ENCODE measurements at places on chromosomes 6 and 20.

- peak; percentile 92 for DNase-seq
Measured at GRCh38 chr6:56542364-56543331, 100.0 kb downstream of the DST start.

DNA sequence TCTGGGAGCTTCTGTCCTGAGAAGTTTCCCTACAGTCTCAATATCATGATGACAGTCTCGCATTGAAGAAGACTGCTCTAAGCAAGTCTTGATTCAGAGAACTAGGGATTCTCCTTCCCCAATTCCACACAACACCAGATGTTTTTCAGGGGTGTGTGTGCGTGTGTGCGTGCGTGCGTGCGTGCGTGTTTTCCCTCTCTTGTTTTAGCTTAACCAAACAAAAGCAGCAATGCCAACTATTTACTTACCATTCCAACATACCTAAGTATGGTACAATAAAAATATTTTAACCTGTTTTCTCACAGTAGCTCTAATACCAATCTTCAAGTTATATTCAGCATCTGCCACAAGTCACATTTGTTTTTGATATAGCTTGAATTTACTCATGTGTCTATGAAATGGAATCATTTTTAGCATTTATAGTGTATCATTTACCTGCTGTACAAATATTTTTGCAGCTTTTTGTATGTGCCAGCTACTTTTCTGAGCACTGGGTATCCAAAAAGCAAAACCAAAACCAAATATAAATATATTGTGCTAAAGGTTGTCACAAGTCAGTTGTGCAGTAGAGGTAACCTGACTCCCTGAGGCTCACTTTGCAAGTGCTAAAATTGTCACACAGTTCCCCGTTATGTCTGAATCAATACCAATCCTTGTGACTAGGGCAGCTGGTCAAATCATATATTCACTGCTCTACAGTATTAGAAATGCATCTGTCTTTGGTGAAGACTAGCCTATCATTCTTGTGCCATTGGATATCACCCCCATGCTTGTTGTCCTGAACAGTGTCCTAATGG, 21.7 kb upstream of the MYLIP start:
- no peak for DNase-seq

DNA sequence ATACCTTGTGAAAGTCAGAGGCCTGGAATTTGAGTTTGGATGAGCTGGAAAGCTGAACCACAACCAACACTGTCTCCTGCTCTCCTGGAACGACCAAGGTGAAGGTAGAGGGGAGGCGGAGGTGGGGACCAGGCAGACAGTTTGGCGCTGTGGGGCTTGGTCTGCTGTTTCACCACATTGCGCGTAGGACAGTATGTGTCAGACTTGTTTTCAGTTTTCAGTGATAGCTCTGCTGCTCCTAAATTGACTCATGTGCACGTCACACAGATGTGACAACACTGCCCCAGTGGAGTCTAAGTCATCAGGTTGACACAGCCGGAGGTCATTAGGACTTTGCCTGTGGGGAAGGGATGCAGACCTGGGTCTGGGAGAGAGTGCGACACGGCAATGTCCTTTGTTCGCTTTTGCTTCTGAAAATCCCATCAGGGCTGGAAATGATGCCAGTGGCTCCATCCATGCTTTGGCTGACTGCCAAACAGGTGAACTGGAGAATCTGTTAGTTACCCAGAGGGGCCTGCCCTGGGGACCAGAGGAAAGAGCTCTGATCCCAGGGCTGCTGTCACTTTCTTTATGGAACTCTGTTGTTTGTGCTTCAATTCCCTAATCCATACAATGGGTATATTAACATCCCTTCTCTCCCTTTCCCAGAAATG, 255.5 kb downstream of the CDC5L start:
- no peak for DNase-seq

DNA sequence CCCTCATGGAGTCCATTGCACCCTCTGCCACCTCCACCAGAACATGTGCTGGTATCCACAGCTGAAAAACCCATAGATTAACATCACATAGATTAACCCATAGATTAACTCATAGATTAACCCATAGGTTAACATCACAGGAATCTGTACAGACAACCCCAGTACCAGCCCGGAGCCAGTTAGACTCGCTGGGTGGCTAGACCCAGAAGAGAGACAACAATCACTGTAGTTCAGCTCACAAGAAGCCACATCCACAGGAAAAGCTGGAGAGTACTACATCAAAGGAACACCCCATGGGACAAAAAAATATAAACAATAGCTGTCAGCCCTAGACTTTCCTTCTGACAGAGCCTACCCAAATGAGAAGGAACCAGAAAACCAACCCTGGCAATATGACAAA, 25.1 kb downstream of the SERPINB9 start:
- DNase-seq: no peak

DNA sequence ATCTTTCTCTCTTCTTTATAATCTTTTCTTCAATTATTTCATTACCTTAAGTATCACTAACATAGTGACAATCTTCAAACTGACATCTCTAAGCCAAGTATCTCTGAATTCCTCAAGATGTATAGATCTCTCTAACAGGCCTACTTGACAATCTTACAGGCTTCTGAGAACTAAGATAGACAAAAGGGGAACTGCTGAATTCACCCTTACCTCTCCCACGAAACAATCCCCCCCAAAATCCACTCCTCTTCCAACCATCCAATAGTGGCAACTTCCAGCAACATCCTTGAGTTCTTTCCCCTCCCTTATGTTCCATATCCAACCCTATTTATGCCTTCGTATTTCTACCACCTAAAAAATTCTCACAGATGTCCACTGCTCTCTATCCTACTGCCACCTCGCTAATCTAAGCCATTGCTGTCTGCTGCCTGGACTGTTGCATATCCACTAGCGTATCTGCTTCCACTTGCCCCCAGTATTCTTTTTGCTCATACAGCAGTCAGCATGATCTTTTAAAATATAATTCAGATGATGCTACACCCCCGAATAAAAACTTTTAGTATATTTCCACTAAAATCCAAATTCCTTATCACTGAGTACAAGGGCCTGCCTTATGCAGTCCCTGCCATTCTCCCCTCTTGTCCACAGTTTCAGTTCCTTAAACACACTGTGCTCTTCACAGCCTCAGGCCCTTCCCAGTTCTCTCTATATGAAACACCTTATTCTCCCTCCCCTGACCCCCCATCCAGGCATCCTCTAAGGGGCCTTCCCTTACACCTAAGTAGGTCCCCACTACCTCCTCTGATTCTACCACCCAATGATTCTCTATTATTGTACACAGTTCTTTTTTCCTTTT, 8.0 kb downstream of the REPS1 start:
- no peak for DNase-seq

- DNase-seq: no peak
Measured at GRCh38 chr6:140178520-140178919, 804.1 kb upstream of the CITED2 start.

DNA sequence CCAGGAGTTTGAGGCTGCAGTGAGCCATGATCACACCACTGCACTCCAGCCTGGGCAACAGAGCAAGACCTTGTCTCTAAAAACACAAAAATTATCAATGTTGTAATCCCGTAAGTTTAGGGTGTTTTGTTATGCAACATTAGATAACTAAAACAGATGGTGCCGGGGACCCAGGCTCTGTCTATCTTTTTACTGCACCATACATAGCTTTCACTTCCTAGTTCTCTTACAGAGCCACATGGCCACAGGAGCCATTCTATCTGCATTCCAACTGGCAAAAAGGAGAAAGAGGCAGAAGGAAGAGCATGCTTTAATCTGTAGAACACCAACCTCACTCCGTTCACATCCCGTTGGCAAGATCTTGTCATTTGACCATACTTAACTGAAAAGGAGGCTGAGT, 5.4 kb upstream of the TCF15 start:
- DNase-seq: no peak

GRCh38 chr6:35694462-35694861, 5.7 kb upstream of the FKBP5 start:
- peak; percentile 62 for DNase-seq

GRCh38 chr20:51894201-51894600, 91.9 kb upstream of the SALL4 start:
- no peak for DNase-seq

GRCh38 chr6:5215159-5215558, 45.6 kb downstream of the LYRM4 start:
- peak; percentile 42 for DNase-seq

DNA sequence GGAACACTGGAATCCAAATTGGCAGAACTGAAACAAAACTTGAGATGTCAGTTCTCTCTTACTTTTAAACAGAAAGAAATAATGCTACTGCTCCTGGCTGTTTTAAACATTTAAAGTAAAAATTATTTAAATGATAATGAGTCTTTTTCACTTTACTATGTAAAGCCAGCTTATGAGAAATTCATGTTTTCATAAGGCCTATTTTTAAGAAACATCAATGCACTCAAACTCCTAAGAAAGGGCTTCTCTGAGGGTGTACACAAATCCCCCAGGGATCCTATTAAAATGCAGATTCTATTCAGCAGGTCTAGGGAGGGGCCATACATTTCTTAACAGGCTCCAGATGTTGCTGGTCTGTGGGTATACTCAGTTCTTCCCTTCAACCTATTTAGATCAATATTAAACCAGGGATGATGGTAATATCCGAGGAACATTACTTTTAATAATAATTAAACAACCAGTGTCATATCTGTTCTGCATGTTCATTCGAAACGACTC, 2.3 kb downstream of the FERMT1 start:
- no peak for DNase-seq

- no peak for DNase-seq
Measured at GRCh38 chr6:168372889-168373288, 53.3 kb upstream of the DACT2 start.

DNA sequence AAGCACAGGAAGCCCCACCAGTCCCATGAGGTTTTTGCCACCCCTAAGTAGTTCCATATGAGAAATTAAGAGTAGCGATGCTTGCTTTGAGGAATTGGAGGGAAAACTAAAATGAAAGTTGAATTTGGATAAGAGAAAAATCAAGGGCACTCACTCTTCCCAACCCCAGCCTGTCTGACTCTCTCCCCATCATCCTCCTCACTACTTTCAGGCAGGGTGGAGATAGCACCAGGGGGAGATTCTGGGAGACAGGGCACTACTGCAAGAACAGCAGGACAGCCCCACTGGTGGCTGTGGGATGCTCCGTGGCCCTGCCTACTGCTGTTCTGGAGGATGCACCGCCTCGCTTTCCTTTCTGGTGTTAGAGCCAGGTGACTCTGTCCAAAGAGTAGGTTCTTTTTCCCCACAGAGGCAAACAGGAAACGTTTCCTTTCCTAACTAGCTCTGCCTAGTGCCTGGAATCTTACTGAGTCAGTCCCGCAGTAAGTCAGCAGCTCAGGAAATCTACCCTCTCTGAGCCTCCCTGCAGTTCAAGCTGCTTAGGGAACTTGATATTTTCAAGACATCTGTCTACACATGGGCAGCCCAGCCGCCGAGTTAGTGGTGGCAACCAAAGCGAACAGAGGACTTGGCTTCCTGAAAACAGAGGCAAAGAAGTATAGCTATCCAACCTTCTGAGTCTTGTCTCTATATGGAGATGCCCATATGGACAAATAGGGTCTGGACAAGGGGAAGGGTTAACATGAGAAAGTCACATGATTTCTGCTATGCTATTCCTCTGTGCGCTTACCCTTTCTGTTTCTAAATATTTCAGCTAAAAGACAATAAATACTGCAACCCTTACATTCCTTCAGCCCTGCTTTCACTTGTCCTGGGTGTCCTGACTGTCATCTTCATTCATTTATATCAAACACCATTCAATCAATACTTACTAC, 11.4 kb downstream of the HLA-E start:
- DNase-seq: no peak

DNA sequence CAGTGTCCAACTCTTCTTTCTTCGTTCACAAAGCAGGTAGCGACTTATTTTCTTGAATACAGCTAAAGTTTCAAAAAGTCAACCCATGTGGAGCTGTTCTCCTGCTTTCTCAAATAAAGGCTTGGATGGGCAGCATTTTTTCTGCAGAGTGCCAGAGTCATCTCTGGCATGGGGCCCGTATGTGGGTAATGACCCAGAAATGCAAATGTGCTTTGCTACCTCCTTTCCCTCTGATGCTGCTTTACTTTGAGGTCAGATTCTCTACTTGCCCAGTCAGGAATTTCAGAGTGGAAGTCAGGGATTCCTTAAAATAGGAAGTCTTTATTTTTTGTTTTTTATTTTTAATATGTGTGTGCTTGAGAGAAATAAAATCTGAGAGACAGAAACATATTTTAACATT, 4.9 kb downstream of the NKAIN2 start:
- no peak for DNase-seq

DNA sequence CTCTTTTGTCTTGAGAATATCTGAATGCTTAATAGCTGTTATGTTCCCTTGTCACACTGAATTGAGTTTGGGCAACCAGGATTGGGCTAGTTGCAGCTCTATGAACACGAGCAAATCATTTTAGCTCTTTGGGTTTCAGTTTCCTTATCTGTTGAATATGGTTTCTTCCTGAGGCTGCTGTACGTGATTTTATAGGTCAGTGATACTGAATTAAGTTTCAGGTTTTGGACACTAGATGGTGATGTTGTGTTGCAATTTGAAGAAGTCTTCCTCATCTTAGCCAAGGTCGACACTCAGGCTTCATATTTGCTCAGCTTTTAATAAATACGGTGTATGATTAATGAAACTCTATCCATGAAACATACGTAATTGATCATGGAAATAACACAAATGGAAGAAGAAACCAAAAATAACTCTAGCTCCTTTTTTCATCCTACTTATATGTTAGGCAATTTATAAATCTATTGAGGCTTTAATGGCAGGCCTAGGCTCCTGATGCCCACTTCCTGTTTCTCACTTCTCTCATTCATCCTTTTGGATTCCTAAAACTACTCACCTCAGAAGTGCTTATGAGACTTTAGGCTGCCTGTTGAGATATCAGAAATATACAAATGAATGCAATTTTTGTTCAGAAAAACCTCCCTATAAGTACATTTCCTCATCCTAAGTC, 354.1 kb upstream of the MAP3K7 start:
- DNase-seq: peak; percentile 70
